ENCODE measurements at places on chromosomes 2 and 18.

GRCh38 chr2:64625299-64626145 lies 28.2 kb downstream of the SERTAD2 start:
- DNase-seq: no peak

GRCh38 chr18:11467611-11468010 lies 141.8 kb upstream of the SLC35G4 start:
- DNase-seq: no peak

DNA sequence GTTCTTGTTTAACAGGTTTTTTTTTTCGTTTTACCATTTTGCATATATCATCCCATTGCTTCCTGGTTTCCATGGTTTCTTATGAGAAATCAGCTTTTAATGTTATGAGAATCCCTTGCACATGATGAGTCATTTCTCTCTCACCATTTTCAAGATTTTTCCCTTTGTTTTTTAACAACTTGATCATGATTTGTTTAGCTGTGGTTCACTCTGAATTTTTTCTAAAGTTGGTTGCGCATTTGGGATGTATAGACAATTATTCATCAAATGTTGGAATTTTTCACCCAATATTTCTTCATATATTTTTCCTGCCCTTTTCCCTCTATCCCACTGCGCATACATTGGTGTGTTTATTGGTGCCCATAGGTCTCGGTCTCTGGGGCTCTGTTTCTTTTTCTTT lies 42.4 kb upstream of the BIN1 start:
- DNase-seq: no peak

GRCh38 chr2:239181074-239181902 lies 219.5 kb downstream of the HDAC4 start:
- no peak for DNase-seq

- no peak for DNase-seq
Measured at GRCh38 chr2:14123436-14124103, 508.9 kb upstream of the LRATD1 start.

GRCh38 chr18:28635530-28635929 lies 458.6 kb upstream of the CDH2 start:
- DNase-seq: no peak

DNA sequence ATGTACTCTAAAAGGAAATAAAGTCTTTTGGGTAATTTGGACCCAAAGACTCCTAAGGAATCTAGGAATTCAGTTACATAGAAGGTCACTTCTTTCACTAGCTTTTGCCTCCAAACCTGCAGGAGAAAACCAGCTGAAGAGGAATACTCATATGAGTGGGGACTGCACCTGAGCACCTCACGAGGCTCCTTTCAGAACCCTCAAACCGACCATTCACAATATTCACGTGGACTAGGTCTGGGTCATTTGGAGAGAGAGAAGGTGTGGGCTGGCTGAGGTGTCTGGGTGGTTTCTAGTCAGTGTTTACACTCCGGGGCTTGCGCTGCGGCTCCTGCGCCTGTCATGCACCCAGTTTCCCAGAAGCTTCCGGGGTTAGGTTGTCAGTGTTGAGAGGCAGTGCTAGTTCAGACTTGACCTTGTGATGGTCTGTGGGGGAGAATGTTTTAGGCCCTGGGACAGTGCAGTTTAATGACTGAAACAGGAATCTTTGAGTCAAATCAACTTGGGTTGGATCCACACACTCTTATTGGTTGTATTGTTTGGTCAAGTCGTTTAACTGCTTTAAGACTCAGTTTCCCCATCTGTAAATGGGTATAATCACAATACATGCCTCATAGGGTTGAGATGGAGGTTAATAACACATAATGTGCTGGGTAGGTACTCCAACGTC lies 78.4 kb downstream of the LIMS1 start:
- DNase-seq: no peak

- DNase-seq: no peak
Measured at GRCh38 chr2:53787614-53788289, 908 bp downstream of the ERLEC1 start.

DNA sequence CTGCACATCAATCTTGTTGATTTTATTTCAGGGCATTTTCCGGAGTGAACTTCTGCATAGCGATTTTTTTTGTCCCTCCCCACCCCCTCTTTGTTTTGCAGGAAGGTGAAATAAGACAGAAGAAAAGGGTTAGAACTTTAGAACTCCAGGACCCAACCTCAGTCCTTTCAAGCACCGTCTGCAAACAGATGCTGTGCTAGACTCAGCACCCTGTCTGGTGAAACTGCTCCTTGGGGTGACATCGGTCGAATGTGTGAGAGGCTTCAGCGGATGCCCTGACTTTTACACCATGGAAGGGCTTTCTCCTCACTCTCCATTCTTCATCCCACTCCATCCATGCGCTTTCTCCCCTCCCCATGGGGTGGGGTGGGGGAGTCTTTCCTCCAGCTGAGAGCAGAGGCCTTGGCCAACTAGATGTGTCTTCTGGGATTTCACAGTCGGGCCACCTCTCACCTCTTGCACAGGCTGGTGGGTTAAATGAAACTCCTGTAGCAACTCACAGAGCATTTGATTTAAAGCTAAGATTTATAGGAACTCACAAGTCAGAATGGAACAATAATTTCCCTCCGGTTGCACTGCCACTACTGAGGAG lies 43.3 kb upstream of the EDAR start:
- DNase-seq: no peak

- DNase-seq: peak; percentile 54
Measured at GRCh38 chr2:221077251-221077650, 494.9 kb downstream of the EPHA4 start.

DNA sequence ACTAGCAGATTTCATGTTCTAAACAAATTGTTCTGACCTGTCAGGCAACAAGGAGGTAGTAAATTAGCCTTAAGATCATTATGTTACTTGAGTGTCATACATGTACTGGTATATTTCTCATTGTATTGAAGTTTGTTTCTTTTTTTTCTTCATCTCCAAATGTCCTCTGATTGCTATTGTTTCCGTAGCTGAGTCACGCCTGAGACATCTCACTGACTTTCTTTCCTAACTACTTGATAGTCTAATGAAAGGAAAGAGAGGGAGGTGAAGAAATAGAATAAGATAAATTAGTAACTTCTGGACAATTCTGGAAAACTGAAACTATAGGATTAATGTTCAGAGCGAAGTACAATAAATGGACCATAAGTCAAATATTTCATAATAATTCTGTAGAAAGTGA lies 1049.9 kb downstream of the TSN start:
- DNase-seq: no peak

- no peak for DNase-seq
Measured at GRCh38 chr2:15890936-15891905, 49.1 kb upstream of the MYCN start.

DNA sequence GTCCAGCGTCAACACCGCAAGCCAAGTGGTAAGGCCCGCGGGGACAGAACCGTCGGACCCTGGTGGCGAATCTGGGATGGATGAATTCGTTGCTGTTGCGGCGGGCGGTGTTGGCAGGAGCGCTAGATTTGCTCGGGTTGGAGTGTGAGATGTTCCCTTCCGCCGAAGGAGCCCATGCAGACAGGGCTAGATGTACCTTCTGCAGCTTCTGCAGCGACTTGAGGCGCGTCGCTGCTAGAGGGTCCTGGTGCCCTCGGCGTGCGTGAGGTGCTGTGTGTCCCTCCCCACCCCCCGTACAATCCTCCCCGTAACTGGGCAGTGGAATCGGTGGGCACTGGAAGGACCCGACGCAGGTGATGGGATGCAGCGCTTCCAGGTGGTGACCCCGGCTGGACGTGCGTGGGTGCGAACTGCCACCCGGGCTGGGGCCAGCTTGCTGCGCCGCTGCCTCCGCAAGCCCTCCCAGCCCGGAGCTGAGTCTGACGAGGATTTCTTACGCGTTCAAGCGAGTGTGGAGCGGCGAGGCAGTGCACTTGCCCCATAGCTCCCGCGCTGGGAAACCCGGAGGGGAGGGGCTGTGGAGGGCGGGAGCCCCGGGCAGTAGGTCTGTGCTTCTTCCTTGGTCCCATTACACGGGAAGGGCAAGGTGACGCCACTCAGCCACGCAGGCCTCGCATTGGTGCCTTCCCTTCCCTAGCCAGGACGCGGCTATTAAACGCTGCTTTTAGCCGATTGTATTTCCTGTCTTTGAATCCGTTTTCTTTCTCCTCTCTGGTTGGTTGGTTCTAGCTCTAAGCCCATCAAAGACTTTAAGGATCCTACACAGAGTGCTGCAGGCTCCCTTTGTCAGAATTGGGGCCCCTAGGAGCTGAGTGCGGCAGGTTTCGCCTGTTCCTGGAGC lies 34.2 kb downstream of the CHRNA1 start:
- DNase-seq: no peak

- no peak for DNase-seq
Measured at GRCh38 chr2:182248362-182248761, 178.5 kb downstream of the PDE1A start.

- no peak for DNase-seq
Measured at GRCh38 chr2:207725873-207726578, 14.6 kb downstream of the CCNYL1 start.

DNA sequence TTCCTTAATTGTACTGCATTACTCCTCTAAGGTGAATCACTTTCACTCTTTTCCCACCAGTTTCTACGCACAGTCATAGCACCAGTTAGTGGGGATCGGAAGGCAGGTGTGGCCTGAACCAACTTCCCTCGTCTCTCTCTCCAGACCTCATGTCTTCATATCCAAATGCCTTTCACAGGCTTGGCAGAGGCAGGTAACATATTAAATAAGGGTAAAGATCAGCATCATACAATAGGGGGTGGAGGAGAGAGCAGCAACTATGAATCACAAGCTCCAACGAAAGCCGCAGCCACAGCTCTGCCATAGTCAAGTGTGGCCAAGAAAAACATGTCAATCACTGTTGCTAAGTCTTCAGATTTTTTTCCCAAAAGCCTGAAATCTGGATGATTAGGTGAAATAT lies 40.3 kb downstream of the AP1S3 start:
- DNase-seq: no peak

- no peak for DNase-seq
Measured at GRCh38 chr2:84849271-84849952, 31.5 kb downstream of the TRABD2A start.
